ENCODE measurements at places on chromosomes 16 and 17. TPM values are rescaled to one million over a fixed set of nuclear protein-coding genes. Genes with fewer than 3 reads are reported as not detected.

CSH2 gene
- total RNA-seq = 3.5 TPM

KRT222 gene
- not detected for total RNA-seq

PDILT gene
- not detected for total RNA-seq

MYH1 gene
- not detected for total RNA-seq

SP6 gene
- total RNA-seq = not detected

HOXB4 gene
- 2.8 TPM for total RNA-seq

RFWD3 gene
- total RNA-seq = 71.5 TPM

DNA sequence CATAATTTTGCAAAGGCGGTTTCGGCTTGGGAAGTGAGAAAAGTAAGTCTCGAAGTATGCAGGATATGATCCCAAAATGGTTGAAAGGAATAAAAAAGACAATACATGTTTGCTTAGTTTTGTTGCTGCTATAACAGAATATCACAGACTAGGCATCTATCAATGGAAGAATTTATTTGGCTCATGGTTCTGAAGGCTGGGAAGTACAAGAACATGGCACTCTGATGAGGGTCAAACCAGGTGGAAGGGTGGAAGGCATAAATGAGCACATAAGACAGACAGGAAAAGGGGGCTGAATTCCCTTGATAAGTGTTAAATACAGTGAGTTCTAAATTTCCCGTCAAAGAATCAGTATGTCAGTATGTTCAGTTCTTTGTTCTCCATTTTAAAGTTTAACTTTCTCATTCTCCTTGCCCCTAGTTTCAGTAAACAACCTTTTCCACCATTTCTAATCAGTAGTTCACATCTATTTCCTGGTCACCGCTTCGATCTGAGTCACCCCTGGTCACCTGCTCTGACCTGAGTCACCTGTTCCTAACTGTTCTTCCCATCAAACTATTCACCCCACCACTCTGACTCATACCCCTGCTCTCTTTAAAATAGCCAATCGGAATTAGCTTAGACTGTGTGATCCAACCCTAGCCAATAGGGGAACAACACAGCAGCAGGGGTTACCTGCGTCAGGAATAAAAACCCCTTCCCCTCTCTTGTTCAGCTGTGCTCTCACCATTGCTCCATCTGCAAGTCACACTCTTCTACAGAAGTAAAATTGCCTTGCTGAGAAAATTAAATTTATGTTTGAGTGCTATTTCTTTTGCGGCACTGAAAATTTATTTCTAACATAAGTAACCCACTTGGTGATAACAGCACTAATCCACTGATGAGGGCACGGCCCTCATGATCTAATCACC is 240.8 kb downstream of the STX8 start:
- ATAC-seq = peak; percentile 55

DNA sequence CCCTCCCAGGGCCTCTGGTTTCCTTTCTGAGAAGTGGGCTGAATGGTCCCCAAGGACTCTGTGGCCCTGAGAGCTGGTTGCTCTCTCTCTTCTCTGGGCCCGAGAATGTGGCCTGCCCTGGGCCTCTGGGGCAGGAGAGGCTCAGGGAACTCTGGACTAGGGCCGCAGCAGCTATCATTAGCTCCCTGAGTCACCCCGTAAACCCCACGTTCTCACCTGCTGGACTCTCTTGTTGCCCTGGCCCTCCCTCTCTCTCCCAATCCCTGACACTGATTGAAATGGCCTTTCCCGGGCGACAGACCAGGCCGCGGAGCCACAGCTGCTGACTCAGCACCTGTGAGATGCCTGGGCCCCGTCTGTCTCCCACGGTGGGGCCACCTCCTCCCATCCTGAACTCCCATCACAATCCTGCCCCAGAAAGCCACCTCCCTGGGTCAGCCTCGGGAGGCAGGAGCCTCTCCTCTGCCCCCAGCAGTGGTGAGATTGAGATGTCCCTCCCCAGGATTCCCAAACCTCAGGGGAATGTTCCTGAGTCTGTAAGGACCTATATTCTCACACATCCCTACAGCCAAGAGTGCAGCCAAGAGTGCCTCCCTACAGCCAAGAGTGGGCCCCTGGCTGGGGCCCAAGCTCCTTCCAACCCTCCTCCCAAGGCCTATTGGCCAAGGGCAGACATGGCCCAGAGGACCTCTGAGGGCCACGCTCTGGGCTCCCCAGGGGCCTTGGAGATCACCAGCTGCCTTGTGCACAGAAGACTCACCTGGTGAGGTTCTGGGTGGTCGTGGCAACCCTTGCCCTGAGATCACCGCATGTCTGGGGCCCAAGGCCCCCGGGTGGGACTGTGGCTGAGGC is 470 bp downstream of the TRPV3 start:
- ATAC-seq = no peak

DNA sequence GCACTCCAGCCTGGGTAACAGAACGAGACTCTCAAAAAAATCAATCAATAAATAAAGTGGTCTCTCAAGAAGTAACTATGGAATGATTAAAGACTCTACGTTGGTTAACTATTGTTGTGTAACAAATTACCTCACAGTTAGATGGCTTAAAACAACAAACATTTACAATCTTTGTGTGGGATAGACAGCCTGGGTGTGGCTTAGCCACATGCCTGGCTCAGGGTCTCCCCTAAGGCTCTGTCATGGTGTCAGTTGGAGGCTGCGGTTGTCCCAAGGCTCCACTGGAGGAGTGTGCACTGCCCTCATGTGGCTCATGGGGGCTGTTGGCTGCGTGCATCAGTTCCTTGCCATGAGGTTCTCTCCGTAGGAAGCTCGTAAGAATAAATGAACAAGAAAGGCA is 294.5 kb downstream of the SNX29 start:
- no peak for ATAC-seq

GRCh38 chr16:52450241-52450640 is 96.7 kb downstream of the TOX3 start:
- no peak for ATAC-seq

DNA sequence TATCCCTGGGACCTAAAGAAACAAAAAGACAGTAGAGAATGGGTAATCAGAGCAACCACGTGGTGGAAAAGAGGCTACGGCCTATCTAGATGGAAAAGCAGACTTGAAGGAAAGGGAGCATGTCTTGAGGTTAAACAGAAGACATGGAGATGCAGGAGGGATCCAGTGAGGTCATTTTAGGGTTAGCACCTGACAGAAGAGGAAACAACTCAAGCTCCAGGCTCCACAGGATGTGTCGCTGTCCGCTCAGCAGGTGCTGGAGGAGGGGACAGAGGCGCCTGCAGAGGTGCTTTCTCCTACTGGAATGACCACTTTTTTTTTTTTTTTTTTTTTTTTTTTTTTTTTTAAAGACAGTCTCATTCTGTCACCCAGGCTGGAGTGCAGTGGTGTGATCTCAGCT is 47.5 kb upstream of the CLEC3A start:
- ATAC-seq = no peak

- no peak for ATAC-seq
These were observed 207.9 kb upstream of the RBFOX1 start for GRCh38 chr16:7124701-7125100.

- ATAC-seq = no peak
These were observed 29.7 kb upstream of the MRPS23 start for GRCh38 chr17:57879437-57880085.

- no peak for ATAC-seq
These were observed 1.1 kb downstream of the CAMTA2 start for GRCh38 chr17:4986403-4986802.

GRCh38 chr17:28843816-28844148 is 1.2 kb upstream of the FAM222B start:
- ATAC-seq = no peak

DNA sequence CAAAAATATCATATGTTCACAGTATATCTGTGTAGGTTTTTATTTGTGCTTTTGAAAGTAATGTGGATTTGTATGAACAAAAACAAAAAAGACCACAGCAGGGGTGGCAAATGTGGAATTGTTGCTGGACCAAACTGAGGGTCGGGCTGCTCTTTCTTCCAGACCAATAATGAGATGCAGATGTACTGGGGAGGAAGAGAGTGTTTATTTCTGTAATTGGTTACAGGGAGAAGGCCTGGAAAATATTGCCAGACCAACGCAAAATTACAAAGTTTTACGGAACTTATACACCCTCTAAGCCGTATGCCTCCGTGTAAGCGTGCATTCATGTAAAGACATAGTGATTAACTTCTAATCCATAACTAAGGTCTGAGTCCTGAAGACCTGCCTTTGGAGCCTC is 353.9 kb upstream of the C16orf82 start:
- no peak for ATAC-seq

- no peak for ATAC-seq
These were observed 4.4 kb downstream of the DHRS7B start for GRCh38 chr17:21131137-21131536.

GRCh38 chr16:48503779-48504178 is 106.2 kb downstream of the N4BP1 start:
- no peak for ATAC-seq

DNA sequence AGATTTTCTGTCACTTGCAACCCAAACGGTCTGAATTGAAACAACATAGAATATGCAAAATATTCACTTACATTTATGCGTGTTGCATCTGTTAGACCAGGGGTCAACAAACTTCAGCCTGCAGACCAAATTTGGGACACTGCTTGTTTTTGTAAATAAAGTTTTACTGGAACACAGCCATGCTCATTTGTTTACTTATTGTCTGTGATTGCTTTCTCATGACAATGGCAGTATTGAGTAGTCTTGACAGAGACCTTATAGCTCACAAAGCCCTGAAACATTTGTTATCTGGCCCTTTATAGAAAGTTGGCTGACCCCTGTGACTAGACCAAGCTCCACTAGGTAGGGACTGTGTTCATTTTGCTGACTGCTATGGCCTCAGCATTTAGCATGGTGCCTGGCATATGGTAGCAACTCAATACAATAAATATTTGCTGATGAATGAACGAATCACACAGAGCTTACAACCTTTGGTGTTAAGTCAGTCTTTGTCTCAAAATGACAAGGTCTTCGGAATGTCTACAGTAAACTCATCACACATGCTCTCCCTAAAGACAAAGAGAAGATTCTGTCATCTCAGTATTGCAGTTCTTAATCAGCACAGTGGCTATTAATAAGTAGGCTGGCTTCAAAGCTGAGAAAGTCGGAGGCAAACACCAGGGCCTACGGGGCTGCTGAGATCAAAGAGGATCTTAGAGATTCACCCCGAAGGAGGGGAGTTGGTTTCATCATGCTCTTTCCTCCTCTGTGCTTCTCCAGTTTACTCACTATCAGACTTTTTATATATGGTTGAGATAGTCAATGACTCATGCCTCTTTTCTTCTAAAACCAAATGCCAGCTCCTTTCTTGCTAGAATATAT is 95.2 kb upstream of the AXIN2 start:
- peak; percentile 95 for ATAC-seq

DNA sequence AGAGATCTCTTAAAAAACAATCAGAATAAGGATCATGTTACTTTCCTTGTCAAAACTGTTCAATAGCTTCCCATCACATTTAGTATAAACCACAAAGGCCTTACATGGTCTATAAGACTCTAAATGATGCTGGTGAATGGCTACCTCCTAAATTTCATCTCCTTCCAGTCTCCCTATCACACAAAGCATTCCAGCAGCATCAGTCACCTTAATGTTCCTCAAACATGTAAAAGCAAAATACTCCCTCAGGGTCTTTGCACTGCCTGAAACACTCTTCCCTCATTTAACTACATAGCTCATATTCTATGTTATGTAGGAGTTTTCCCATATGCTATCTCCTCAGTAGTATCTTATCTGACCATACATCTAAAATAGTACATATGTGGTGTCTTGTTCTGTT is 53.5 kb upstream of the INTS2 start:
- ATAC-seq = no peak

DNA sequence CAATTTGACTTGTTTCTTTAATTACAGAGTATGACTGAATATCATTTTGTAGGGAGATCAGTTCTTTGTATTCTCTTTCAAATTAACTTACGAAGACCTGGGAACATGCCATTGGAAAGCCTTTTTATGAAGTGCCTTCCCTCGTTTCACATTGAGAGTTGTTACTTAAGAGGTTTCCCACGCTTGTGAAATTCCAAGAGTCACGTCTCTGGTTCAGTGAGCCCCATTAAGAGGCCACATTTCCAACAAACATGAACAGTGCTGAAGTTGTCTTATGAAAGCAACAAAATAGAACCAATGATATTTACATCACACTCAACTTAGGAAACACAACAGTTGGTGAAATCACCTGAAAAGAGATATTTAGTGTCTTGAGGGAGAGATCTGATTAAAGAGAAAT is 334.1 kb downstream of the TOX3 start:
- ATAC-seq = no peak
